ENCODE measurements at places on chromosomes 2 and 18.

DNA sequence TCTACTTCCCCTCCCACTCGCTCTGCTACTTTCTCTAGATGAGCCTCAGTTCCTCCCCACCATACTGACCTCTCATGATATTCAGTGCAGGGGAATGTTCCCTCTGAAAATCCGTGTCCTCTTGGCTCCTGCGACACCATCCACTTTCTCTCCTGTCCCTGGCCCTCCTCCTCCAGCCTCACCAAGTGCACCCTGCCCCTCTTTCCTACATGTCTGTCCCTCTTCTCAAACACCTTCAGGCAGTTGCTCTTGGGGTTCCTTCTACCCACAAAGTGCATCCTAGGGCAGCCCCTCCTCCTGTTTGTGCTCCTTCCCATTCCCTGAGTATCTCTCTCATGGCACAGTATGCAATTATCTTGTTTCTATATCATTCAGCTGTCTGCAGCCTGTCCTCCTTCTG lies 246.4 kb upstream of the RAB6C start:
- DNase-seq = no peak

- DNase-seq = no peak
Observed at GRCh38 chr2:221572821-221573429, 821 bp upstream of the EPHA4 start.

DNA sequence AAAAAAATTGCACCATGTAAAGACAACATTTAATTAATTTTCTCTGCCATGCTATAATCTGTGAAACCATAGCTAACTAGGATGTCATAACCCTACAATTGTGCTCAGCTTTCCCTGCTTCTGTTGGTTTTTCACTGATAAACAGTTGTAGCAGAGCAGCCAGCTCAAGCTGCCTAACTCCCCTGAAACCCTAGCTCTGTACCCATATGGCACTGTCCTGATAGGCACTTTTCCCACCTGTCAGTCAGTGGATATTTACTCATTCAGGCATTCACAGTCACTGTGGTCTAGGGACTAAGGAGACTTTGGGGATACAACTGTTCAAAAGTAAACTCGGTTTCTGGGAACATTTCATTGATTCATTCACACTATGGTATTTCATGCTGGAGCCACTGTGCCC lies 407.0 kb downstream of the DSEL start:
- no peak for DNase-seq

GRCh38 chr2:28366496-28367282 lies 26.0 kb upstream of the FOSL2 start:
- DNase-seq = no peak

DNA sequence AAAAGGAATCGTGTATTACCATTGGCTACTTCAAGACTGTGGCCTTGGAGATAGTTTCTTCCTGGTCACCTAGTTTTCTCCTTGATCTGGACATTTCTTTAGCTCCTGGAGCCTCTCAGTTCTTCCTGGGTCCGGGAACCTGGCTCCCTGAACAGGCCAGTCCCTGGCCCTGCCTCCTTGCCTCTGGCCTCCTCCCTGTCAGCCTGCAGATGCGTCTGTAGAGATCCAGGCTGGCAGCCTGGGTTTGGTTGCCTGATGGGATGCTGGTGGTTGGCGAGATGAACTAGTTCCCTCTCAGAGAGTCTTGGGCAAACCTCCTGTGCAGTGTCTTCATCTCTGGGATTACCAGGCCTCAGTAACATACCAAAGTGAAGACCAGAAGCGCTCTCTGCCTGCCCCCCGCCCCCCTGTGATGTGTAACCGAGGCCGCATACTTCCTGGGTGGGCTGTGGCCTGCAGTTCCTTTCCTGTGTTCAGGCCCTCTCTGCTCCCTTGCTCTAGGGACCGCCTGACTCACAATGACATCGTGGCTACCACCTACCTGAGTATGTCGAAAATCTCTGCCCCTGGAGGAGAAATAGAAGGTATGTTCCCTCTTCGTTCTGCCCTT lies 85.4 kb downstream of the DYSF start:
- DNase-seq = no peak

DNA sequence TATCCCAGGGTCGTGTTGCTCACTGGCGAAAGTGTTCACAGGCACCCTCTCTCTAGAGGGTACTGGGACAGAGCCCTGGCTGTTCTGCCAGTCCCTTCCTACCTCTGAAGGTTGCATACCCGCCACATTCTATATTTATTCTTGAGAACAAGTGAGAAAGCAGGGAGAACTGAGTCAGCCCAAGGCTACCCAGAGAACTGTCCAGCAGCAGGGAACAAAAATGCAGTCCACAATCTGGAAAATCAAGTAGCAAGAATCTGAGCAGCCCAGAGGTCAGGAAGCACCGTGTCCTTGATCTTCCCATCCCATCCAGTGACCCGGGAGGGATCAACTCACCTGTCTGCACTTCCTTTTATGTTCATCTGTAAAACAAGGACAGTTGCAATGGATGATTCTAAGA lies 164.1 kb downstream of the FBXO15 start:
- no peak for DNase-seq
